ENCODE measurements at places on chromosomes 3 and 15.

GRCh38 chr15:73926219-73927002 is at the start of gene LOXL1:
Gene LOXL1 (plus strand): TSS chr15:73926462. CDS start chr15:73926784, 322 bp downstream.
- DNase-seq: no peak

DNA sequence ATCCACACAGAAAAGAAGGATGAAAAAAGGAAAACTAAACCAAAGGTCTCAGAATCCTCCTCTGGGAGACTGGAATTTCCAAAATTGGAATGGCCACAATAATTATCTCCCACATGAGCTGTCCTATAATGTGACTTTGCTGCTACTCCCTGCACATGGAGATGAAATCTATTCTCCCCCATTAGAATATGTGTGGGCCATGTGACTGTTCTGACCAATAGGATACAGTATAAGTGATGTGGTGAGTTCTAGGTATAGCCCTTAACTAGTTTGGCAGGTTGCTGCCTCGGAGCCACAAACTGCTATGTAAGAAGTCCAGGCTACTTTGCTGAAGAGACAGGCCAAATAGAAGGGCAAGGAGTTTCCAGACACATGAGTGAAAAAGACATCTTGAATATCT is 5.2 kb downstream of the TRIM59 start:
- no peak for DNase-seq

DNA sequence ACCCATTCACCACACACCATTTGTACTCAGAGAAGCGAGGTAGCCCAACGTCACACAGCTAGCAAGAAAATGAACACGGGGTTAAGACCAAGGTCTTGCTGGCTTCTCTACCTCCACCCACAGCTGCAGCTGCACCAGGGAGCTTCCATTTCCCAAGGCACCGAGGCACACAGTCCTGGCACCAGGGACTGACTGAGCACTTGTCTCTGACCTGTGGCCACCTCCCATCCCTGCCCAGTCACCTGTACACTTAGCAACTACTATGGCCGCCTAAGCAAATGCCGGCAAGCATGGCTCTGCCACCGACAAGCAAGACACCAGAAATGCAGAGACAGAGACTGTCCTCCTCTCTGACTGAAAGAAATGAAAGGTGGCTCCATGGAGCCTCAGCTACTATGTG is 15.3 kb downstream of the ZXDC start:
- no peak for DNase-seq

DNA sequence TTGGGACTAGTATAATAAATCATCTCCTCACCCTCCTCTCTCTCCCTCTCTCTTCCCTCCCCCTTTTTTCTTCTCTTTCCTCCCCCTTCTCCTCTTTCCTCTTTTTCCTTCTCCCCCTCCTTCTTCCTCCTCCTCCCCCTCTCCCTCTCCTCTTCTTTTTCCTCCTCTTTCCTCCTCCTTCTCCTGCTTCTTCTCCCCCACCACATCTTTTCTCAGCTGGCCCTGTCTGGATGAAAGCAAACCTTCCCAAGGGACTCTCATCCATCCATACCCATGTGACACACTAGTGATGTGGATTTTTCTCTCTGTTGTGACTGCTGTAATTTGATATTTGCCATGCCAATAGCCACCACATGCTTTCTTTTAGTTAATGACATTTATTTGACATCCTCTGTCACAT is 127.2 kb downstream of the EBLN2 start:
- DNase-seq: peak; percentile 6

DNA sequence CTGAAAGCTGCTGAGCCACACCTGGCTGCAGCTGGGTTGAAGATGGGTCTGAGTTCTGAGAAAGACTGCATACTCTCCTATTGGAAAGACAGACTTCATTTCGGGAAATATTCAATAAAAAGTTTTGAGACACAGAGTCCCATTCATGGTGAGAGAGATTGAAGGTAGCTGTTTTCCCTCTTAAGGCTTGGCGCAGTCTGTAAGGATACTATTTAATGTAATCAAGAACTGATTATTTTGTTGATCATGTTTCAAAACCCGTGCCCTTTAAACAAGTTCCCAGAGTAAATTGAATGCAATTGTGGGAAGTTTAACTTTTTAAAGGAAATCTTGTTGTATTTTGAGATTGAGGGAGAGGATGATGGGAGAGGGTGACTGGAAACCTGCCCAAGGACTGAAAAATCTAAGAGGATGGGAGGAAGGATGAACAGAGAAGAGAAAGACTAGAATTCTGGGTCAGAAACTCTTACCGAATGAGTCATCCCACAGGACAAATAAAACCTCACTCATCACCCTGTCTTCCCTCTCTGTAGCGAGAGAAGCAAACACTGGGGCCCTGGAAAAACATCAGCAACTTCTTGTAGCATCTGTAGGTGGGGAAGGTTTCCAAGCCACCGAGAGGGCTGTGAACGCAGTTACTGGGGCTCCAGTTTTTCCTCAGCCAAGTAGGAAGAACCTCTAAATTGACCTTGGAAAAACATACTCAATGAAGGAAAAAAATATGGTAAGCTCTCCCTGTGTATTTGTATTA is 193.2 kb upstream of the TPRG1 start:
- DNase-seq: no peak

DNA sequence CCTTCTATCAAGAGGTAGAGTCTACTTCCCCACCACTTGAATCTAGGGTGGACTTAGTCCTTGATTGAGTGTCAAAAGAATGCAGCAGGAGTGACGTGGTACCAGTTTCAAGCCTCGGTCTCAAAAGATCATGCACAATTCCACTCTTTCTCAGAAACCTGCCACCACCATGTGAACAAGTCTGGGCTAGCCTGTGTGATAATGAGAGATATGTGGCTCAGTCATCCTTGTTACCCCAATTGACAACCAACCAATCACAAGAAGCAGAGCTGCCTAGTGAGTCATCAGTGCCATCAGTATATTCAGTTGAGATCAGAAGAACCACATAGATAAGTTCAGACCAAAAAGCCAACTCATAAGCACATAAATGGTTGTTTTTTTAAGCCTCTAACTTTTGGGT is 374.5 kb downstream of the IL20RB start:
- no peak for DNase-seq
